ENCODE measurements at places on chromosomes 7 and 10.

GRCh38 chr10:129253161-129253864, 213.7 kb upstream of the MGMT start:
- no peak for DNase-seq

- no peak for DNase-seq
Observed at GRCh38 chr10:114167985-114168384, 6.0 kb downstream of the CCDC186 start.

DNA sequence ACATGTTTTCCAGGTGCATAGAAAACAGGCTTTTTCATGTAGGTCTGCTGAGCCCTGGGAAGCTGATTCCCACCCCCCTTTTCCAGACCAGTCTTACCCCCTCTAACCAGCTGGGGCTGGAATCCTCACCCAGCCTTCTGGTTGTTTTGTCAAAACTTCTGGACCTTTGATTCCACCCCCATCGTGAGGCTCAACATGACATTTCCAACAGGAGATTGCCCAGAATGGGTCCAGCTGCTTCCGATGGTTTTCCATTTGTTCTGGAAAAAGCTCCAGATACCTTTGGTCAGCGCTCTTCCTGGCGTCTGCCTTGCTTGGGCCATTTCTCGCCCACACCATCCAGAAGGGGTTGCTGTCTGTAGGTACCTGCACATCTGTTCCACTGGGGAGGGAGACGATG, 41.5 kb downstream of the MINDY4 start:
- DNase-seq, result no peak

- no peak for DNase-seq
Observed at GRCh38 chr7:18467011-18467410, 28.5 kb upstream of the HDAC9 start.

DNA sequence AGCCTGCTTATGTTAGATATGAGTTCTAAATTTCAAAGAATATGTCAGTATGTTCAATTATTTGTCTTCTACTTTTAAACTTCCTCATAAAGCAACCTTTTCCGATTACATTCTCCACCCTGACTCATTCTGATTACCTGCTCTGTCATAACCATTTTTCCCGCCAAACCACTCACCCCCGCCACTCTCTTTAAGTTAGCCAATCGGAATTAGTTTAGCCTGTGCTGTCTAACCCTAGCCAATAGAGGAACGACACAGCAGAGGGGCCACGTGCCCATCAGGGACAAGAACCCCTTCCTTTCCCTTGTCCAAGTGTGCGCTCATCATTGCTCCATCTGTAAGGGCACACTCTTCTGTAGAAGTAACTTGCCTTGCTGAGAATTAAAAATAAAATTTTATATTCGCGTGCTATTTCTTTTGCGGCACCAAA, 91.4 kb downstream of the CCDC71L start:
- no peak for DNase-seq
